Immature natural killer cell (primary cell): ENCODE measurements at places on chromosomes 13 and 19.

DNA sequence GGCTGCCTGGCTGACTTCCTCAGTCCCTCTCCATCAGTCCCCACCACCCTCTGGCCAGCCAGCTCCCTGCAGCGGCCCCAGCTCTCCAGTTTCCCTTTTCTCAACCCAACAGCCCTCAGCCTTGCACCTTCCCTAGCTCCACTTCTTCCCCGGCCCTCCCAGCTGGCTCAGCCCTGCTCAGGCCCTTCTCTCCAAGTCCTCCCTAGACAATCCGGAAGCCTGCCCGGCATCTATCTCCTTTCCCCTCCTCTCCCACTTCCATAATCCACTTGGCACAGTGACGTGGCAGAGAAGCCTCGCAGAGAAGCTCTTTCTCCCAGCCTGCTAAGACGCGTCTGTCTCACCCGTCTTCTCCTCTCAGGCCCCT, 1.1 kb downstream of the UBXN6 start:
- no peak for DNase-seq

DNA sequence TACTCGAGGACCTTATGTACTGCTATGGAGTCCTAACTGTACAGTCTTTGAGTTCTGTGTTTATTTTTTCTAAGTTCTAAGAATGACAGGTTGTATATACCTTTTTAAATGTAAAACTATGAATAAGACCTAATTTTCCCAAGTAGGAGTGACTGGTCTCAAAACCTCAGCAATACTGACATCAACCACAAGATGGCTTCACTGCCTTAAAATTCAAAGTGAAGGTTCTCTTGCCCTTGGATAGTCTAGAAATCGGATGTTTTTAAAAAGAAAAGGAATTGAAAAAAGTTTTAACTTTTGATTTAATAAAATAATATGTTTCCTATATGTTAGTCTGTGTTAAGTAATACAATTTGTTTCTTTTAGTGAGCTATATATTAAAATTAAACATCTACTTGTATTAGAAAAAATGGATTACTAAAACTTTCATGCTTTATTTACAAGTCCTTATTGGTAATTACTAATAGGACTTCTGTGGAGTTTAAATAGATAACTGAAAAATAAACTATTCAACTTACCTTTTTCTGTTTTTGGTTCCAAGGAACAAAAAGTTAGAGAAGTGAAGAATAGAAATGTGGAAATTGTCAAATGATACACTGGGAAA, 52.0 kb downstream of the TDRD3 start:
- DNase-seq = no peak

GRCh38 chr13:33052506-33053280, 36.5 kb downstream of the KL start:
- no peak for DNase-seq

DNA sequence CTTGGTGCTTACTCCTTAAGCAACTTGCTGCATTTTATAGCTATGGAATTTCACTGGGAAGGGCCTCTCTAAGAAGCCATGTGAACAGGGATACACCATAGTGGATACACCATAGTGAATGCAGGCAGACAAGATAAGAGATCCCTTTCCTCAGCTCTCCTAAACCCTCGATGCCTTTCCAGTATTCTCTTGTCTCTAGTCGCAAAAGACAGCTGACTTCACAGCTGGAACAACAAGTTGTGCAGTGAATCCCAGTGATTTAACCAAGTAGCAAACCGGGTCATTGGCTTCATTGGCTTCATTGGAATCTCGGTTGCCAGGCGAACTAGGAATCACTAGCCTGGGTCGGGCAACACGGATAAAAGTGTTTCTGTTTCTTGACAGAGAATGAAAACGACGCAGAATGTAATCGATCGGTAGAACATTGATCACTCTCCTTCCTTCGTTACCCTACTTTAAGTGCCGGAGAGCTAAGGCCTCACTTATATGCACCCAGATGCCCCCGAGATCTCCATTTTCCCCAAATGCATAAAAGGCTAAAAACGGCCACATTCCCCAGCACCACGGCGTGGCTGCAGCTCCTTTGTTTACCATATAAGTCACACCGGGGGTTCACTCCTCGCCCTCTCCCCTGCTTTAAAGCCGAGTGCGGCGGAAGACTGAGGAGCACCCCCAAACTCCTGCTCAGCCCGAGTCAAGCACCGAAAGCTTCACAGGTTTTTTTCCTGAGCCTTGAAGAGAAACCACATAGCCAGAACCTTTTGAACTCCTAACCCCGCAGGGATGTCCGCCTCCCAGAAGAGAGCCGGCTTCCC, 674 bp downstream of the TRPC4 start:
- no peak for DNase-seq

DNA sequence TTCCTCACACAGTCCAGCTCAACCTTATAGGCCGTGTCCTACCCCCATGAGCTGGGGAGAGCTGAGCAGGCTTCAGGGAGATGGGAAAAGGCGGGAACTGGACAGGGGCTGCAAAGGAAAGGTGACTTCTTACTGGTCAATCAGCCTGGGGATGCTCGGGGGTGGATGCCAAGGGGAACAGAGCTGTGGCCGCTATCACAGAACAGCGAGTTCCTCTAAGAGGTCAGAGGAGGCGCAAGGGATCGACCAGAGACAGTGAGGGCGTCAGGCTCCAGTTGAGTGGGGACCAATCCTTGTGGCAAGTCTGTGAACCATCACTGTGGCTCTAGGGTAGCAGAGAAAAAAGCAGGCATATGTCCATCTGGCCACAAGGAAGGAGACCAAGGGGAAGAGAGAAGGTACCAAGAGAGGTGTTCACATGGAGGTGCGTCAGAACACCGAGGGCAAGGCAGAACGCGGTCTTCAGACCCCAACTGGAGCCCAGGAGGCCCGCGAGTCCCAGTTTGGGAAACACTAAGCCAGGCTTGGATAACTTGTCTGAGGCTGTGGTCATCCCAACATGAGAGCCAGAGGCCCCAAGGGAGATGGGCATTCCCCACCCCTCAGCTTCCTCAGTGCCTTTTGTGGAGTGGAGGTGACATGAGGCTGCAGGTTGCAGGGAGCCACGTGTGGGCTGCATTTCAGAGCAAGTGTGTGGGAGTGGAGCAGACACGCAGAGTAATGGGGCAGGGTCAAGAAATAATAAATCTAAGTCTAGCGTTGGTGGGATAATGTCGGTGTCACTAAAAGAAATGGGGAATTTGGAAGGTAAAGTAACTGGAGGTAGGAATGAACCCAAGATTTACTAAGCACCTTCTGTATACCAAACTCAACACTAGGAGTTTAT, 3.9 kb downstream of the F10 start:
- no peak for DNase-seq

DNA sequence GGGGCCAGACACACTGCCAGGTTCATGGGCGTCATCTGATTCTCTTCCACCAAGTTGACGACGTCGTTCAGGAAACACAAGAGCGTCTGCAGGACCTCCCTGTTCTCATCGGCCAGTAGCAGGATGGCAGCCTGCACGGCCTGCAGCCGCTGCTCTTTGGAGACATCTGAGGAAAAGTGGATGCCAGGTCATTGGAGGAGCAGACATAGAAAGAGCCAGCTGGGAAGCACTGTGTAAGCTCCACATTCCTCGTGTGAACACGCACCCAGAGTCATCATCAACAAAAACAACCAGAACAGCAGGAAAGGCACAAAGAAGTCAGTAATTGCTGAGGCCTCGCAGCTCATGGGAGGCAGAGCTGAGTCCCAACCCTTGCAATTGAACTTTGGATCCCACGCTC, 96.5 kb downstream of the KL start:
- DNase-seq = no peak

DNA sequence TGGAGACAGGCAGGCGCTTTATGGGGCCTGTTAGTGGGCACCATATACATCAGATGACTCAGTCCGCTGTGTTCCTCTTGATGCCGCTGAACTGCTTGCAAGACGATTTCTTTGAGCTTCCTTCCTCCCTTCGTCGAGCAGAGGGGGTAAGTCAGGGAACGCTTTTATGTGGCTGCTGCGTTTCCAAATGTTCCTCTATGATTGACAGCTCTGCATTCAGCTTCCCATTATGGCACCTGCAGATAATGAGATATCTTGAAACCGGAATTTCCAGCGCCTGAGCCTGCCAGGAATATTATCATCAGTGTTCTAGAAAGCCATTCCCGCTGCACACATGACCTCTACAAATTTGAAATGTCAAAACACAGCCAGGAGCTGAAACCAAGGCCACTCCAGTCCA, 257.0 kb downstream of the TSHZ3 start:
- no peak for DNase-seq

GRCh38 chr13:76632401-76633044, 253.7 kb downstream of the KCTD12 start:
- no peak for DNase-seq

- DNase-seq = no peak
These were observed 11.5 kb upstream of the SUPT20H start for GRCh38 chr13:37070956-37071355.

- no peak for DNase-seq
These were observed 888 bp downstream of the NOTCH3 start for GRCh38 chr19:15199661-15200552.
